OCI-M1 (cell line): ENCODE measurements at places on chromosomes 11 and 22.
A peak's percentile ranks its signal among the peaks of the same experiment; 100 is the strongest.

GRCh38 chr11:92671081-92671480 is 298.4 kb upstream of the MTNR1B start:
- no peak for DNase-seq

GRCh38 chr11:128714123-128714522 is 20.3 kb downstream of the FLI1 start:
- no peak for DNase-seq

GRCh38 chr22:22026157-22026831 is 43.7 kb upstream of the TOP3B start:
- no peak for DNase-seq

DNA sequence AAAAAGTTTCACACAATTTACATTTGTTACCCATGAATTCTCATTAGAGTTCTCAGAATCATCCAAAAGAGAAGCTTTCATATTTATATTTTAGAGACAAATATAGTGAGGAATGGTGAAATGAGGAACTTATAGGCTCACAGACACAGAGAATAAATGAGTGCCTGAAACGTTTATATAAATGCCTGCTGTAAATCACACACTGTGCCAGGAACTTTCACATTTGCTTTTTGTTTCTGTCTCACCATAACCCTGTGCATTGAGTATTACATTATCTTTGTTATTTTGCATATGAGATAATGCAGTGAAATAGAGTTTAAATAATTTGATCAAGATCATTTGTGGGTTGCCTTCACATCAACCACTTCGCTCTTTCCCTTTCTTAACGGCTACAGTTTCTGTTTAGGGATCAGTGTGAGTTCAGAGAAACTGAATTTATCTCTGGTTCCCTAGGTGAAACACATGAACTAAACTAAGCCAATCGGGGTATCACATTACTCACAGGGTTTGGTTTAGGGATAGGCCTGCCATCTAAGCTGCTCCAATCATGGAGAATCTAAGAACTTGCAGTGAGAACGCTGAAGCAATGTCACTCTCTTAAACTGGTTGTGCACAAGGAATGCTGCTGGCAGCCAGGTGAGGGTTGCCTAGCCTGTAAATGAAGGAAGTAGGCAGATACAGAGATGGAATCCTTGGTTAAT is 1339.2 kb upstream of the TENM4 start:
- peak; percentile 83 for DNase-seq

GRCh38 chr11:113681282-113681681 is 24.8 kb downstream of the TMPRSS5 start:
- no peak for DNase-seq

GRCh38 chr11:116224154-116224888 is 548.5 kb downstream of the BUD13 start:
- peak; percentile 59 for DNase-seq

DNA sequence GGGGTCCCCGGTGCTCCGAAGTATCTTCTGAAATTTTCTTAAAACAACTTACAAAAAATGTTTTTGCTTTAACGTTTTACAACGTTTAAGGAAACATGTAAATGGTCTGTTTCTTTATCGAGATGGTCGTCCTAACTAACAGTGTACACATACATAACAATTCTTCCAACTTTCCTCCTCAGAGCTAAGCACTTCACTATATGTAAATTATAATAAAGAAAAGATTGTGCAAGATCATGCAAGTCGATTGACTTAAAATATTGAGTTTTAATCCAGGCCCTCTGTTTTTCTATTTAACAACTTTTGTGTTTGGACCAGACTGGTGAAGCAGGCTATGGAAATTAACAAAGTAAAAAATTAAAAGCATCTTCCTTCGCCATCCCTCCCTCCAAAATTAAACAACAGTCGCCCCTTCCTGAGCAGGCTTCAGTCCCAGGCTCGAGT is 4.9 kb downstream of the ALX4 start:
- peak; percentile 35 for DNase-seq

DNA sequence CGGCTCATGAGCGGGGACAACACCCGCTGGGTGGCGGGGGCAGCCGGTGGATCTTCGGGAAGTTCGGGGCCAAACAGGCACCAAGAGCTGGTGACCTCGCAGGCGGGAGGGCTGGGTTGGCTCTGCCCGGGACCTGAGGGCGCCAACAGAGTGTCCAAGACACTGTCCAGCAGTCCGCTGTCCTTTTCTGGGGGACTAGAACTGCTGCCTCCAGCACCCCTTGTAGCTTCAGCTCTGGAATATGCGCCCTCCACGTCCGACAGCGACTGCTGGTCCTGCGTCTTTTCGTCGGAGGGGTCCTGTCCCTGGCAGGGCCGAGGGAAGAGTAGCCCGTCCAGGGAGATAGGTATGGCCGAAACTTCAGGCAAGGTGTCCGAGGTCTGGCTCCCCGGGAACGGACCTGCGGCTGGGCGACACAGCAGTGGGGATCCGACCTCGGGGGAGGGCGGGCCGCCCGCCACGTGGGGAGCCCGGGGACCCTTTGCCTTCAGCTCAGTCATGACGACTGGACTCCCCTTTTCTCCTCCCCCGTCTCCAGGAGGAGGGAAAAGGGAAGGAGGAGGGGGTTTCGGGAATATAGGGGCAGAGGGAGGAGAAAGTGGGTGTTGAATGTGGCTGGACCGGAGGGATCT is 926 bp downstream of the PGR start:
- DNase-seq = no peak

- no peak for DNase-seq
Observed at GRCh38 chr11:67429038-67429668, 859 bp downstream of the RPS6KB2 start.

- DNase-seq = no peak
Observed at GRCh38 chr11:119388103-119388502, 6.6 kb upstream of the USP2 start.

DNA sequence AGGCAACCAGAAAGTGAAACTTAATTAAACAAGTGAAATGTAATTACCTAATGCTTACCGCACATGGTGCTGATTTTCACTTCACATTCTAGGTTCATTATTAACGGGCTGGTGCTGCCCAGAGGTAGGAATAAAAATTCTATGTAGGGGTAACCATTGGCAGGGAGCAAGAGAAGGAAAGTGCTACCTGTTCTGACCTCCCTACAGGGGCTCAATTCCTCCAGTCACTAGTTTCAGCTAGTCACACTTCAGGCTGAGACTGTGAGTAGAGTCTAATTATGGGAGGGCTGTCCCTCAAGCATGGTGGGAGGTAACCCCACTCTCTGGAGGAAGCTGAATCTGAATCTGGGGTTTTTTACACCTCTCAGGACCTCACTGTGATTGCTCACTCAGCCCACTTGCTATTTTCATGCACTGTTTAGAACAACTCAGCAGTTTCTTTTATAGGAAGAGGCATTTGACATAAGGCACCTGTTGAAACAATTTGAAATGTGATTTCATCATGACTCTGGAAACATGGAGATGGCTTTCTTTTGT is 75.4 kb downstream of the MAML2 start:
- peak; percentile 31 for DNase-seq

GRCh38 chr22:23752090-23752691 is 1.3 kb upstream of the ZNF70 start:
- DNase-seq = no peak

GRCh38 chr11:70551351-70552166 is 153.2 kb downstream of the CTTN start:
- no peak for DNase-seq

- DNase-seq = no peak
Observed at GRCh38 chr22:35950262-35950661, 78.4 kb downstream of the RBFOX2 start.

DNA sequence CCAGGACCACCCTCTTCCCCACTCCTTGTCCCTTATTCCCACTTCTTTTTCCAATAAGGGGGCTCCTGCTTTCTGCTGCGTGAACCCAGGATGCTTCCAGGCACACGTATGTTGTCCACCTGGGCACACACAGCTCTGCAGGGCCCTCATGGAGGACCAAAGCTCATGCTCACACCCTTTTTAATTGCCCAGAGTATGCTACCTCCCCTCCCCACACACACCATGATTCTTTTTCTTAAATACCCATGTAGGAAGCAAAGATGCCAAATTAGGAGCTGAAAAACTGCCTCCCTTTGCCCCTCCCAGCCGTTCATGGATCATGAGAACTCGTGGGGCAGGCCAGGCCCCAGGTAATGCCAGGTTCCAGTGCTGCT is 5.1 kb downstream of the NECTIN1 start:
- no peak for DNase-seq

GRCh38 chr11:66158156-66158555 is 88.1 kb downstream of the PACS1 start:
- no peak for DNase-seq

- no peak for DNase-seq
Observed at GRCh38 chr11:111194860-111195568, 50.5 kb upstream of the POU2AF2 start.

DNA sequence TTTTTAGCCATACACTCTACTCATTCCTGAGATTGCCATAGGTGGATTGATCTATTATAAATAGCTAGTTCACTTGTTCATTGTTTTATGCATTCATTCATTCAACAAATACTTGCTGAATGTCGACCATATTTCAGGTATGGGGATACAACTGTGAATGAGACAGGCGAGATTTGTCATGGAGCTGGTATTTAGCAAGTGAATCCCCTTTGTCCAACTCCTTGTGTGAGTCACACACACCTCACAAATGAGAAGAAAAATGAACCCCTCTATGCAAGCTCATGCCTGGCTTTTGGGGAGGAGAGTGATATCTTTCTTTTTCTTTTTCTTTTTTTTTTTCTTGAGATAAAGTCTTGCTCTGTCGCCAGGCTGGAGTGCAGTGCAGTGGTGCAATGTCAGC is 1.8 kb upstream of the AMPD3 start:
- DNase-seq = no peak

DNA sequence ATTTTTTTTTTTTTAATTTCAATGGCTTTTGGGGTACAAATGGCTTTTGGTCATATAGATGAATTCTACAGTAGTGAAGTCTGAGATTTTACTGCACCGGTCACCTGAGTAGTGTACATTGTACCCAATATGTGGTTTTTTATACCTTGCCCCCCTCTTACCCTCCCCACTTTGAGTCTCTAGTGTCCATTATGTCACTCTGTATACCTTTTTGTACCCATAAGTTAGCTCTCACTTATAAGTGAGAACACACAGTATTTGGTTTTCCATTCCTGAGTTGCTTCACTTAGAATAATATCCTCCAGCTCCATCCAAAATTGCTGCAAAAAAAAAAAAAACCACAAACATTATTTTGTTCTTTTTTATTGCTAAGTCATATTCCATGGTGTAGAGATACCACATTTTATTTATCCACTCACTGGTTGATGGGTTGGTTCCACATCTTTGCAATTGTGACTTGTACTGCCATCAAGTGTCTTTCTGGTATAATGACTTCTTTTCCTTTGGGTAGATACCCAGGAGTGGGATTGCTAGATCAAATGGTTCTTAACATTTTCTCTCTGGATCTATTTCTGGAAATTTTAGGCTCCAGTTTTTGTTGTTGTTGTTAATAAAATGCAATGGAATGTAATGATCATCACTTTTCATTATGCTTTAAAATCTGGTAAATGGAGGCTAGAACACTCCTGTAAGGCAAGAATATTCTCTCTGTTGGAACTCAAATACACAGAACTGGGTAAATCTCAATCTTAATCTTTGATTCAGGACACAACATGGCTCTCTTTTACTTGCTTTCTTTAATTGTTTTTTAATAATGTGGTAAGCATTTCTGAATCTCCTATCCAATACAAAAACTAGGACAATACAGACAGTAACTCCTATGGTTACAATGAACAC is 10.3 kb downstream of the NEAT1 start:
- DNase-seq = peak; percentile 80

DNA sequence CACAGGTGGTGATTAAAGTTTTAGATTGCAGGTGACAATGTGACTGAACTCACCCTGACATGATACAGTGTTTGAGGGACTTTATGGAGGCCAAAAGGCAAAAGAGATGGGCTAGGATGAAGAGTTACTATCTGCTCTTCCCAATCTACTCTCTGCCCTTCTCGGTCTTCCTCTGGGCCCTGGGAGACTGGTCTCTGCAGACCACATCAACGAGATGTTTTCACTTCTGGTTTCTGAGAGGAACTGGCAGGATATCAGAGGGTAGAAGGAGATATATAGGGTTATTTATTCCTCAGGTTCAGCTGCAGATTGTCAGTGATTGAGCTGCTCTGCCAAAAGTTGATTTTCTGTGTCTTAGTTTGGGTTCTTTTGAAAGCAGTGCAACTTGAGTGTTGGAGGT is 32.4 kb upstream of the CD44 start:
- no peak for DNase-seq

GRCh38 chr11:44316659-44317240 is 6.8 kb upstream of the ALX4 start:
- DNase-seq = no peak

DNA sequence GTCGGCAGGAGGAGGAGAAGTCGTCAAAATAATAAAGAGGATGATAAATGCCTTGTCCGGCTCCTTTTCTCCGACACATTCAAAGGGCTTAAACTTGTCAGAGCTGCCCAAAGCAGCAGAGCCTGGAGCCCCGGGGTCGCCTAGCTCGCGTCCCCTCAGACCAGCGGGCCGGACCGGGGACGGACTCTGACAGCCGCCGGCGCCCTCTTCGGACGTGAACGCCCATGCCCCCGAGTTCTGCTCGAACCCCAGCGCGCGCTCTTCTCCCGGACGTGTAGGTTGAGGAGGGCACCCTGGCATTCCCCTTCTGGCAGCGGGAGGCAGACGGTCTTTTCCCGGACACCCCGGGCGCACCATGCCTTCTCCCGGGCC is 999 bp downstream of the FGF3 start:
- no peak for DNase-seq

- DNase-seq = no peak
Observed at GRCh38 chr22:47178339-47178738, 415.9 kb downstream of the TBC1D22A start.

- DNase-seq = no peak
Observed at GRCh38 chr11:131622193-131622592, 251.8 kb downstream of the NTM start.

GRCh38 chr11:93570759-93571413 is 27.7 kb upstream of the SMCO4 start:
- peak; percentile 27 for DNase-seq

- DNase-seq = no peak
Observed at GRCh38 chr22:40743768-40744167, 64.5 kb downstream of the MCHR1 start.

DNA sequence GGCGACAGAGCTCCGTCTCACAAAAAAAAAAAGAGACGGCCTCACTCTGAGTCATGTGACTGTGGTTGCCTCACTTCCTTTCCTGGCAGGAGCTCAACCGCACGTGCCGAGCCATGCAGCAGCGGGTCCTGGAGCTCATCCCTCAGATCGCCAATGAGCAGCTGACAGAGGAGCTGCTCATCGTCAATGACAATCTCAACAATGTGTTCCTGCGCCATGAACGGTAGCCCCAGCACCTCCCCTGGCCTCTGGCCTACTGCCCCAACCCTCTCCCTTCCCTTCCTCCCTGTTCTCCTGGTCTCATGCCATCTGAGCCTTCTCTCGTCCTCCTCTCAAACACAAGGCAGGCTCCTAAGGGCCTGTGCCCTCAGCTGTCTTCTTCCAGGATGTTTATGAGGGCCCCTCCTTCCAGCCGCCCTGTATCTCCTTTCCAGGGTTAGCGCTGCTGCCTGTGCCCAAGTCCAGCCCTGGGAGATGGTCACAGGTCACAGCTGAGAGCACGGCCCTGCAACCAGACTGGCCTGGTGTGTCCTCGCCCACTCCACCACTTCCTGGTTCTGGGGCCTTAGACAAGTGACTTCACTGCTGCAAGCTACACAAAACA is 30.7 kb downstream of the TOM1 start:
- no peak for DNase-seq

GRCh38 chr11:10669258-10670033 is 24.1 kb downstream of the IRAG1 start:
- DNase-seq = no peak
